ENCODE measurements at places on chromosomes 5 and 9. TPM values are rescaled to one million over a fixed set of nuclear protein-coding genes. Genes with fewer than 3 reads are reported as not detected.

GRCh38 chr9:131622523-131622922 is 77.2 kb downstream of the PRRT1B start:
- DNase-seq = no peak

DNA sequence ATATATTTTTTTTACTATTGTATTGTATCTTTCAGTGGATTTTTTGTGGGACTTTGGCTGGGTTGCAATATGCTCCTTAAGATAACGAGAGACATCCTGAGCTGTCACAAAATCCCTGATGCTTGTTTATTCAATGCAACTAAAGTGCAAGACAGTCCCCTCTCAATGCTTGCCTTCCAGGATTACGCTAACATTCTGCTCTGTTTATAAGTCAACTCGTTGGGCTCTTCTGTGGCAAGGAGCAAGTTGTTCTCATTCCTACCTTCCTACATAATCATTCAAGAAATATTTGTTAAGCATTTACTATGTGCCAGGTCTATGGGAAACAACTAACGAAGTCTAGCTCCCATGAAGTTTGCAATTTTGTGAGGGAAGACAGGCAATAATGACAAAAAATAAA is 40.4 kb downstream of the JAKMIP2 start:
- DNase-seq = no peak

The FOXE1 gene
- 0.07 TPM for total RNA-seq

GRCh38 chr9:32265037-32265436 is 119.4 kb upstream of the ACO1 start:
- no peak for DNase-seq

GRCh38 chr5:159345861-159346260 is 15.6 kb upstream of the IL12B start:
- no peak for DNase-seq

- no peak for DNase-seq
Measured at GRCh38 chr9:83431101-83432060, 106.8 kb downstream of the FRMD3 start.

- DNase-seq = no peak
Measured at GRCh38 chr5:108432024-108432423, 50.1 kb upstream of the FBXL17 start.

GRCh38 chr9:122619996-122620395 is 5.5 kb downstream of the OR1Q1 start:
- DNase-seq = no peak

The ZNF608 gene
- total RNA-seq = not detected

GRCh38 chr5:65809817-65810531 is 88.0 kb downstream of the NLN start:
- no peak for DNase-seq

GRCh38 chr9:33468215-33468730 is 5.5 kb downstream of the NOL6 start:
- no peak for DNase-seq

GRCh38 chr5:97019435-97020117 is 83.7 kb downstream of the LNPEP start:
- no peak for DNase-seq

GRCh38 chr9:80957801-80958200 is 731.5 kb downstream of the TLE1 start:
- DNase-seq = no peak

The CA9 gene
- 2.9 TPM for total RNA-seq

Measured in activated CD4-positive, alpha-beta T cell treated with anti-CD3 and anti-CD28 coated beads for 36 hours (primary cell).